ENCODE measurements at places on chromosomes 6 and 20.

- DNase-seq: peak; percentile 60
Measured at GRCh38 chr6:13378669-13379590, 50.6 kb upstream of the TBC1D7 start.

- DNase-seq: no peak
Measured at GRCh38 chr6:148146717-148147462, 195.7 kb upstream of the SASH1 start.

GRCh38 chr6:71029555-71029954 is 72.7 kb upstream of the B3GAT2 start:
- no peak for DNase-seq

- DNase-seq: peak; percentile 98
Measured at GRCh38 chr20:50958615-50959542, at the start of gene MOCS3. Gene MOCS3, plus strand, starts transcription at chr20:50958818. Its CDS starts 25 bp downstream, at chr20:50958843.

DNA sequence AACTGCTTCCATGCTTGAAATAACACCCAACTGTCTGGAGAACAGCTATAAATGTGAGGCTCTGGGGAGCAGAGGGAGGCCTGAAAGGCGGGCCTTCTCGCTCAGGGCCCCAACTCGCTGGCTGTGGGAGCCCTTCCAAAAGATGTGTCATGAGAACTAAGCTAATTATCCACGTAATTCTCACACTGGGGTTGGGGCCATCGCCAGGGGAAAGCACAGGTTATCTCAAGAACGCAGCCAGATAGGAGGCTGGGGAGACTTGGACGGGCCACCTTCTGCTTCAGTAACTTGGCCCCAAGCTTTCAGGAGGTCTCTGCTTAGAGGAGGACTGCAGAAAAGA is 1.6 kb downstream of the PXDC1 start:
- peak; percentile 31 for DNase-seq

GRCh38 chr6:24882835-24883555 is 52.8 kb downstream of the RIPOR2 start:
- DNase-seq: no peak

- no peak for DNase-seq
Measured at GRCh38 chr6:44856479-44856878, 469.0 kb downstream of the CDC5L start.

GRCh38 chr6:6795393-6795792 is 206.9 kb downstream of the LY86 start:
- DNase-seq: no peak

- peak; percentile 18 for DNase-seq
Measured at GRCh38 chr6:107822176-107823046, 1.7 kb downstream of the SCML4 start.

DNA sequence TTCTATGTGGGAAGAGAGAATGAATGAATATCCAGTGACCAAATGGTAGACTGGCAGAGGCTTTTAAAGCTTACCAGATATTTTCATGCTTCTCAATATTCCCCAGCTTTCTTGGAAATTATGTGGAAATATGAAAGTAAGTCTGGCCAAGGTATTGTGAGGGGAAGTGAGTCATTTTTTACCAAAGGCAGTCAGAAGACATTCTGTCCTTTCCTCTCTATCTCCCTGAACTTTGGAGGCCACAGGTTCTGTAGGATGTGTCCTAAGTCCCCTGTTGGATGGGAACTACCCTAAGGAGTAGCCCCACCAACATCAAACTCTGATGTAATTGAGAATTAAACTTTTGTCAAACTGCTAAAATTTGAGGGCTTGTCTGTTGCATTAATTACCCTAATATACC is 593.8 kb upstream of the NRSN1 start:
- DNase-seq: no peak

DNA sequence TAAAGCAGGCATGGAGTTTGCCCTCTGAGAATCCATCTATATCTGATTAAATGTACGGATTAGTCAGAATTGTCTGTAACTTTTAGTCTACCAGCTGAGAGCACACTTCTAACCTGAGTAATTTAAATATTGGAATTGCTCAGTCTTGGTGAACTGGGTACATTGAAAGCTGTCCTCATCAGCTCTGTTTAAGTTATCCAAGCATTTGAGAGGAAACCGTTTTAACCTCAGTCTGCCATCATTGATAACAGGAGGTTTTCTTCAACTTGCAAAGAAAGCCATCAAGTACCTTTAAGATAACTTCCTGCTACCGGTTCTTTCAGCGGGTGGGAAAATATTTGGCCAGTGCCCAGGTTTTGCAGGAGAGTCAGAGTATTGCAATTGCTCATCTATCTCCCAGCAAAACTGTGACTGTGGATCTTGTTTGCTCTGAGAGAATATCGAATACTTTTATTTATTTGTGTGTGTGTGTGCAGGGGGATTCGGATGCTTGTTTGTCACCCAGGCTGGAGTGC is 31.1 kb upstream of the F13A1 start:
- peak; percentile 39 for DNase-seq

DNA sequence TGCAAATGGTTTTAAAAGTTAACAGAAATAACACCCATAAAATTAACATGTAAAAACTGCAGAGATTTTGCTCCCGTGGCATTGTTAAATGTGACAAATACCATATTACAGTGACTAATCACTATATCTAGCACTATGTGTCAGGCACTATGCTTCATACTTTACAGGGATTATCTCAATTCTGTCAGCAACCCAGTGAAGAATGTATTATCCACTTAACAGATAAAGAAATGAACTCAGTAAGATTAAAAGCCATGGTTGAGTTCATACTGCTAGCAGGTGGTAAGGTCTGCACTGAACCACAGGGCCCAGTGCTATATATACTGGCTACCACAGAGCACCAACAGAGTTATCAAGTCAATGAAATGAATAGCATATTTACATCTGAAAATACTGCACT is 65.4 kb downstream of the RWDD2A start:
- no peak for DNase-seq

- DNase-seq: no peak
Measured at GRCh38 chr20:18279242-18279641, 9.1 kb upstream of the ZNF133 start.

DNA sequence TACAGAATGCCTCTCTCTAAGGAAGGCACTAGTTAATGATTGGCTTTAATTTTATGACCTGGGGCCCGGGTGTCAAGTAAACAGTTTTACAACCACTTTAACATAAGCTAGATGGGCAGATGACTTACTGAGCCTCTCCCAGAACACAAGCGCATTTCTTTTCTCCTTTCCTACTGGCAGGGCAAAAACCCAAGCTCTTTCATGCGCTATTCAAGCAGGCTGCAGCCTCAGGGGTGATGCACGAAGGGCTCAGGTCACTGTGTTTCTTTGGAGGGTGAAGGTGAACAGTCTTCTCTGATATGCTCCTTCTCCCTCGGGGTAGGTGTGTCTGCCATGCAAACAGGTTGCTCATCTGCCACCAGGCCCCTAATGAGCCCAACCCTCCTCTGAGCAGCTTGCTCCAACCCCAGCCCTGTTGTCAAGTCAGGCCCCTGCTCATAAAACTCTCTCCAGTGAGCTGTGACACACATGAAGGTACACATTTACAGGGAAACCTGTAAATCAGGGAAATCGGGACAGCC is 73.5 kb upstream of the CDH4 start:
- no peak for DNase-seq

- no peak for DNase-seq
Measured at GRCh38 chr6:44858998-44859397, 469.1 kb upstream of the RUNX2 start.

DNA sequence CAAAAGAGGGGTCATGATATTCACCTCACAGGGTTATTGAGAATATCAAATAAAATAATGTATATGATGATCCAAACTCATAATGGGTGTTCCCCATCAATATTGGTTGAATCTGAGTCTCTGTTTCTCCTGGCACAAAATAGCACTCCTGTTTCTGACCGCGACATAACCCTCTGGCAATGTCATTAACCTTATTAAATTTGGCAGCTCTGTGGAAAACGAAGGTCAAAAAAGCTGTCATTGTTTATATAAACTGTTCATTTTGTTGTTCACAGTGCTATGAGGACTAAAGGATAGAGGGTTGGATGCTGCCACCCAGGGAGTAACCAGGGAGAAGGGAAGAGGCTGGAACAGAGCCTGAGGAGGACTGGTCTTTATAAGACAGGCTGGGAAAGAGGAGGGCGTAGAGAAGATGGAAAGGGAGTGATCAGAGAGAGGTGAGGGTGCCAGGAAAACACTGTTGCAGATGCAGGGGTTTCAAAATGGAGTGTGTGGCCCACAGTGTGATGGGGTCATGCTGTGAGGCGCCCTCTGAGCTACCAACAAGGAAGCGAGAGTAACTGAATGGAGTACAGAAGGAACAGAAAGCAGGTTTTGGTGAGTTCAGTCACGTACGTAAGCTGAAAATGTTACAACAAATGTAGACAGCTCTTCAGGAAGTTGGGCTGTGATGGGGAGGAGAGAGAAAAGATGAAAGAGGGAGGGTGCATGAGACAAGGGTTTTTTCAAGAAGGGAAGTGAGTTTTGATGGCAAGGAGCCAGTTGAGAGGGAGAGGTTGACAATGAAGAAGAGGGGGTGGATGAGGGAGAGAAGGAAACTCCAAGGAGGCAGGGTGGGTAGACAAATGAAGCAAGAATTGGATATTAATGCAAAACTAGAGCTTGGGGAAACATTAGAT is 251.6 kb upstream of the TAB2 start:
- peak; percentile 72 for DNase-seq

- DNase-seq: no peak
Measured at GRCh38 chr6:41209547-41210320, 8.8 kb upstream of the TREML2 start.

- DNase-seq: no peak
Measured at GRCh38 chr20:55216525-55217242, 741.3 kb downstream of the DOK5 start.

- DNase-seq: peak; percentile 79
Measured at GRCh38 chr6:31092769-31093505, 19.4 kb downstream of the C6orf15 start.

- DNase-seq: no peak
Measured at GRCh38 chr6:5626727-5627426, 365.6 kb downstream of the FARS2 start.

DNA sequence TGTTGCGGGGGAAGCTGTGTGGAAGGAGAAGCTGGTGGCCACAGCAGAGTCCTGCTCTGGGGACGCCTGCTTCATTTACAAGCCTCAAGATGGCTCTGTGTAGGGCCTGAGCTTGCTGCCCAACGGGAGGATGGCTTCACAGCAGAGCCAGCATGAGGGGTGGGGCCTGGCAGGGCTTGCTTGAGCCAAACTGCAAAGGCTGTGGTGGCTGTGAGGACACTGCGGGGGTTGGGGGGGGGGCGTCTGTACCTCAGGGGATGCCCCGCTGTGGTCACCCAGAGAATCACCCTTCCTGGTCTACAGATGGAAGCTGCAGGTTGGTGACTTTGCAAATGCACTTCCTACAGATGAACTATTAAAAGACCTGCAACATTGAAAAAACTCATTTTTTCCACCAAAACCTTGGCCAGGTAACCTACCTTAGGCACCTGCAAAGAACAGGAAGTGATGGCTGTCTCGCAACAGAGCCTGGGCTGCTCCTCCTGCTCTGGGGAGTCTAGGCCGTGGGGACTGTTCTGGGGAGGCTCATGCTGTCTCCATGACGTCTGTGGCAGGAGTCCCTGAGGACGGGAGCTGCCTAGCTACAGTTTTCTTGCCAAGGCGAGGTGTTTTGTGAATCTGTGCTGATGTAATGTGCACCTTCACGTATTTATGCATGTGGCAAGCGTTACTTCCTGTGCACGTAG is 7.3 kb downstream of the NPBWR2 start:
- DNase-seq: no peak

- DNase-seq: no peak
Measured at GRCh38 chr20:6341491-6341890, 218.7 kb upstream of the FERMT1 start.

DNA sequence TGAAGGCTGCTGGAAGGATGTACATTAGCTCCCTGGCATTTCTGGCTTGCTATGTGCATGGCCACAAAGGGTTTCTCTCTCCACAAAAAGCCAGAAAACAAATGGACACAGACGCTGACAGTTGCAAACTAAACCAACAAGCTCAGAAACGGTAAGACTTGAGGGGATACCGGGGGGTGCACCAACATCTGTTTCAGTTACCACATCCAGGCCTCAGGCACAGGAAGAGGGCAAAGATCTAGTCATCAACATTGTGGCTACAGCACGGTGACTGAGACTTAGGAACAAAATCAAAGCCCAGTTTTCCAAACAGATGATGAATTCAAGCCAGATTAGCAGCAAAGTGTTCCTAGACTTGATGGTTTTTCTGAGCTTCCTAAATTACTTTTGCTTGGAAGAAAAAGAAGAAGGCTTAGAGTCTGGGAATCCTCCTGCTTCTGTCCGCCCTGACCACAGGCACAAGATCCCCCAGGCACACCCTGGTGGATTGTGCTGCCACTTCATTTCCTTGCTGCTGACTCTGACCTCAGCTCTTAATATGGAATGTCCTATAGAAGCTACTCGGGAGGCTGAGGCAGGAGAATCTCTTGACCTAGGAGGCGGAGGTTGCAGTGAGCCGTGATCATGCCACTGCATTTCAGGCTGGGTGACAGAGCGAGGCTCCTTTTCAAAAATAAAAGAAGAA is 54.2 kb upstream of the ADGRF1 start:
- no peak for DNase-seq

DNA sequence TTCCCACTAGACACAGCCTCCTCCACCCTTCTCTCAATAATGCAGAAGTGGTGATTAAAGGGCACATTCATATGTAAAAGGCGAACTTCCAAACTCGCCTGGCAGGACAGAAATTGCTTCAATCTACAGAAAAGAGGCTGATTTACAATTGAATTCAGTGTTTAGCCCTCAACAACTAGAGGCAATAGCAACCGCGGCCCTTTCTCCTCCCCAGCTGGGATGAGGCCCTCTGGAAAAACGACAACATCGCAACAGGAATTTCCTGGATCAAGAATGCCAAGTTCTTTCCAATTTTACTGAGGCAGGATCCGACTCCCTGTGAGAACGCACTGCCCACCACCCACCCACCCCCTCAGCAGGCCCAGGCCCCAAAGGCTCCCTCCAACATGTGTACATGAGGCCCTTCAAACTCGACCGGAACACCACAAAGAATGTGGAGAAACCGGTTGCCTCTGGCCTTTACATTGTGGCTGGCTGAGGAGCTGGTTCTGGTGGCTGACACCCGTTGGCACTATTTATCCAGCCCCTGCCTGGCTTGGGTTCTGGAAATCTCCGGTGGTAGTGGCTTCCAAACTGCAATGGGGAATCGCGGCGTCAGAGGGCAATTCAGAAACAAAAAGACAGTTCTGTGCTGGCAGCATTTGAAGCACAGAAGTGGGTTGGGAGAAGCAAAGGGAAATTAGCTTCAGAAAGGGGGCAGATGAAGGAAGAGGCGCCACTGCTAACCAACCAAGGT is 36.8 kb downstream of the ZMYND8 start:
- no peak for DNase-seq

GRCh38 chr6:117194978-117195377 is 70.4 kb upstream of the VGLL2 start:
- DNase-seq: no peak

GRCh38 chr6:49995278-49995677 is 25.9 kb upstream of the DEFB113 start:
- DNase-seq: no peak

- DNase-seq: no peak
Measured at GRCh38 chr6:91717094-91717493, 1130.2 kb upstream of the MAP3K7 start.

GRCh38 chr6:158381214-158381613 is 68.9 kb downstream of the TULP4 start:
- no peak for DNase-seq
